ENCODE measurements at places on chromosomes 4 and X. TPM values are rescaled to one million over a fixed set of nuclear protein-coding genes. Genes with fewer than 3 reads are reported as not detected.

DNA sequence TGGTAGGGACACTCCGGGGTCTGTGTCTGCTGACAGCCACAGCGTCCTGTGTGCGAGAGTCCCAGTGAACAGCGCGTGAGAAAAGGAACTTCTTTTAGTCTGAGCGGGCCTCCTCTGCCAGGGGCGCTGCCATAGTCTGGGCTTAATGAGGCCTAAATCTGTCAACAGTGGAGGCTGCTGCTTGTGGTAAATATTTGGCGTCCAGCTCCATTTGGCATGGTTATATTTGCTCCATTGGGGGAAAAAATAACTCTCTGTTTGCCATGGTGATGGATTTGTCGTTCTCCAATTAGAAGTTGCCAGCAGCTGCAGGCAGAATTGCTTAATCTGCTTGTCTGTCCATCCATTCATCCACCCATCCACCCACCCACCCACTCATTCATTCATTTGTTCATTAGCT lies 71.4 kb upstream of the PSAPL1 start:
- peaks cover 4% of the 10 kb centered on the region for H3K4me1 ChIP-seq
- H3K27me3 ChIP-seq = peaks cover 25% of the 10 kb centered on the region
- no peak overlapping the region for H3K4me3 ChIP-seq
- no peak for DNase-seq
- H3K27ac ChIP-seq = no peak overlapping the region
- H3K36me3 ChIP-seq = no peaks in the 10 kb centered on the region

- no peaks in the 10 kb centered on the region for H3K27me3 ChIP-seq
- no peaks in the 10 kb centered on the region for H3K4me1 ChIP-seq
- no peak overlapping the region for H3K27ac ChIP-seq
- no peak overlapping the region for H3K4me3 ChIP-seq
- no peak for DNase-seq
- no peaks in the 10 kb centered on the region for H3K36me3 ChIP-seq
Measured at GRCh38 chrX:38854305-38854704, 53.0 kb downstream of the MID1IP1 start.

DNA sequence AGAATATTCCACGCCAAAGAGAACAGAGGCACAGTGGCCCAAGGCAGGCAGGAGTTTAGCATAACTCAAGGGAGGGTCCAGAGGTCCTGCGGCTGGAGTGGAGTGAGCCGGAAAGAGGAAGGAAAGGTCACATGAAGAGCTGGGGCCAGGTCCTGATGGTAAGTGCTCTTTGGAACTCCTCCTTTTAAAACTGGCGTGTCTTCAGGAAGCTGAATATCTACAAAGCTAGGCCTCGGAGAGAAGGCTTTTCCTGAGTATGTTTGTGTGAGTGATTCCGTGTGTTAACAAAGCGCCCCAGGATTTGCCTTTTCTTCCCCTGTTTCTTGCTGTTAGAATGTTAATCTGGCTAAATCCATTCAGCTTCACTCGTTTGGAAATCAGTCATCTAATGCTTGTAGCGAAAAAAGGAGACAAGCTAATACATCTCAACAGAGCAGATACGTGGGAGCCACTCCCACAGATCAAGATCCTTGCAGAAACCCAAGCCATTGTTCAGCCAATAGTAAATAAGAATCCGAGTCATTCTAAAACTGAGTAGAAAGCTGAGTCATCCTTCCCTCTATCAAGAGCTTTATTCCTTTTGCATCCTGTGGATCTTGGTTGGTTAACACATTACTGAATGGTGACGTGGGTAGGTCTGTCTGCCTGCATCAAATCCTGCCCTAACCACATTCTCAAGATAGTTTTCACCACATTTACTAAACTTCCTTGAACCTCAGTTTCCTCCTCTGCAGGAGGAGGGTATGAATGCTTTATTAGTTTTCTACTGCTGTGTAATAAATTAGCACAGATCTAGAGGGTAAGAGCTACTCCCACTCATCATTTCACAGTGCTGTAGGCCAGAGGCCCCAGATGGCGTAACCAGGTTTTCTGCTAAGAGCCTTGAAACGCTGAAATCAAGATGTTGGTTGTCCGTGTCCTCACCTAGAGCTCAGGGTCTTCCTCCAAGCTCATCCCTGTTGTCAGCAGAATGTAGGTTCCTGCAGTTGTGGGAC lies 43.2 kb upstream of the RBM47 start:
- H3K27ac ChIP-seq = peak overlapping the region; percentile 95
- no peaks in the 10 kb centered on the region for H3K27me3 ChIP-seq
- peaks cover 51% of the 10 kb centered on the region for H3K4me1 ChIP-seq
- peak overlapping the region; percentile 64 for H3K4me3 ChIP-seq

DNA sequence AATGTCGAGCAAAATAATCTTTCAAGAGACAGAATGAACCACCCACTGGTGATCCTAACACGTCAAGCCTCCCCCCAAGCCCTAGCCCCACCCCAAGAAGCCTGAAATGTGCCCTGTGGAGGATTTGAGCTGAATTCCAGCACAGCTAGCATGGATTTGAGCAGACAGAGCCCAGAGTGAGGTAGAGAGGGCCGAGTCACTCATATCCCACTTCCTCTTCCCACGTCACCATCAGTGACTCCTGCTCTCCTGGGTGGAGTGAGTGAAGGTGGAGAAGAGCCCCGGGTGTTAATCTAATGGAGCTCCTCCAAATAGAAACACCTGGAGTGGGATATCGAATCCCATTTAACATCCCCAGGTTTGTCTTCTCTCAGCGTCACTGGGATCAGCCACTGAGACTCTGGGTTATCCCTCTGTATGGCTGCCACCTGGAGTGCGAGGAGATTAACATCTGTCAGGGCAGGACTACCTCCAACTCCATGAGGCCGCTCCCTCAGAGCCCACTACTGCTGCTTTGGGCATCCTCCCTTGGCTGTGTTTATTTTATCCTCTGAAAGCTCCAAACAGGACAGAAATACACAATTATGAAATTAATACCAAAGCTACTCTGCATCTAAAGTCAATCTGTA lies 136.6 kb downstream of the NWD2 start:
- no peak for DNase-seq
- no peaks in the 10 kb centered on the region for H3K4me1 ChIP-seq
- H3K27ac ChIP-seq = no peak overlapping the region
- peaks cover 20% of the 10 kb centered on the region for H3K27me3 ChIP-seq
- no peaks in the 10 kb centered on the region for H3K36me3 ChIP-seq

GRCh38 chr4:113524096-113524495 lies 237.4 kb downstream of the CAMK2D start:
- H3K27me3 ChIP-seq = no peaks in the 10 kb centered on the region
- H3K4me1 ChIP-seq = peaks cover 12% of the 10 kb centered on the region
- no peak overlapping the region for H3K4me3 ChIP-seq
- no peak overlapping the region for H3K27ac ChIP-seq
- peaks cover 41% of the 10 kb centered on the region for H3K36me3 ChIP-seq

- no peaks in the 10 kb centered on the region for H3K36me3 ChIP-seq
- no peak overlapping the region for H3K4me3 ChIP-seq
- no peak for DNase-seq
- H3K4me1 ChIP-seq = no peaks in the 10 kb centered on the region
Measured at GRCh38 chr4:23355258-23355657, 534.6 kb downstream of the PPARGC1A start.

- no peaks in the 10 kb centered on the region for H3K36me3 ChIP-seq
- H3K4me1 ChIP-seq = no peaks in the 10 kb centered on the region
- DNase-seq = no peak
- peaks cover 45% of the 10 kb centered on the region for H3K27me3 ChIP-seq
- H3K4me3 ChIP-seq = no peak overlapping the region
Measured at GRCh38 chr4:76679691-76680090, 218.3 kb downstream of the SOWAHB start.

DNA sequence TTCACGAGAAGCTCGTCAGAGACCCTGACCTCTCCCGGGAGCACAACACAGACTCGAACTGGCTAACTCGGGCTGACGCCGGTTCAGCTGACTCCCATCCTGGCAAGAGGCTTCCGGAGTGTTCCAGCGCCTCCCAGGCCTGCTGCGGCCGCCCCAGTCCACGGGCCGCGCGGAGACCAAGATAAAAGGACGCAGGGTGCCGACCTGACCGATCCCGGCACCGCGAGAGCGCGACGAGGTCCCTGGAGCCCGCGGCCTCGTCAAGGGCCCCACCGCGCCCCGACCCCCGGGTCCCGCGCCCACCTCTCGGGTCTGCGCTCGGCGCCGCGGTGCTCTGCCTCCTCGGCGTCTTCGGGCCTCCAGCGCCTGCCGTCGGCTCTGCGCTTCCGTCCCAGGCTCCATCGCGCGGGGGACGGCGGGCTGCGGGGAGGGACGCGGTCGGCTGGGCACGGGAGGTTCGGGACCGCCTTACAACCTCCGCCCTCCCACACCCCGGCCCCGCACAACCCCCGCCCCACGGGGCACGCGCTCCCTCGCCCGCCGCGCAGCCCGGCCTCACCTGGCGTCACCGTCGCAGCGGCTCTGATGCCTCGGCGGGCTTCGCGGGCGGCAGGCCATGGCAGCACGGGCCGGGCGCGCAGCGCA lies 426 bp downstream of the SLBP start:
- H3K27me3 ChIP-seq = no peaks in the 10 kb centered on the region
- peaks cover 53% of the 10 kb centered on the region for H3K36me3 ChIP-seq
- DNase-seq = peak; percentile 67

GRCh38 chr4:120718979-120719566 lies 203.5 kb downstream of the PRDM5 start:
- no peak overlapping the region for H3K27ac ChIP-seq
- no peaks in the 10 kb centered on the region for H3K4me1 ChIP-seq
- peaks cover 21% of the 10 kb centered on the region for H3K27me3 ChIP-seq

DNA sequence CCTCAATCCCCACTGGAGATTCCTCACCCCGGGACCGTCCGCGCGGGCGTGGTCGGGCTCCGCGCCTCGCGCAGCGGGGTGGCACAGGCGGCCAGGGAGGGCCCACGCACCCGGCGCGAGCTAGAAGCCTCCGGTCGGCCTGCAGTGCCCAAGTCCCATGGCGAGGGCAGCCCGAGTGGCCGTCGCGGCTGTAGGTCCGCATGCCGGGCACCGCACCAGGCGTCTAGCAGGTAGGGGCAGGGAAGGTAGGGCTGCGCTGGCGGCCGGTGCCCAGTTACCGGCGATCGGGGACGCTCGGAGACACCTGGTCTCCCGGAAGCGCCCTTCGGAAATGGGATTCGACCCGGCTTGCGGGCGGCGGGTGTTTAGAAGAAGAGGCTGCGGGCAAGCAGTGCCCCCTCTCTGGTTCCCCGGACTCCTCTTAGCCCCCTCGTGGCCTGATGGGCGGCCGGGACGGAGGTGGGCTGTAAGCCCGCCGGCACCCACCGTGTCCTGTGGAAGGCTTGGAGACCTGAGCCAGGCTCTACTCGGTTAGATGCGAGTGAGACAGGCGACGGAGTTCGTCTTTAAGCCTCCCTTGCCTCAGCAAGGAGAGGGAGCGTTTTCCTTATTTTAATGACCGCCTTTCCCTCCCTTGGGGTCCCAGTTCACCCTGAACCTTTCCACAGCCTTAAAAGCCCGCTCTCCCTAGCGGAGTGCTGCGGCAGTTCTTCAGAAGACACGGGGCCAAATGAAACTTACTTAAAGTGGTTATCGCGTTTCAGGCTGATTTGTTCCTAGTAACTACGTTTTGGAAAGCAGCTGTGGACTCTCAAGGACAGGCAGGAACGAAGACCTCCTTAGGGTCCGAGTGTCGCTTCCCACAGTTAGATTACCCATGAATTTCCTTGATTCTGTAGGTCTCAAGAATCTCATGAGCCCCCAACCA lies 821 bp downstream of the SLITRK2 start:
- DNase-seq = no peak
- H3K27me3 ChIP-seq = peaks cover 26% of the 10 kb centered on the region
- no peak overlapping the region for H3K4me3 ChIP-seq
- no peaks in the 10 kb centered on the region for H3K4me1 ChIP-seq
- H3K36me3 ChIP-seq = peaks cover 2% of the 10 kb centered on the region

GRCh38 chr4:4388311-4388790 lies 1.4 kb downstream of the NSG1 start:
- DNase-seq = no peak
- H3K4me1 ChIP-seq = peaks cover 14% of the 10 kb centered on the region
- H3K36me3 ChIP-seq = no peaks in the 10 kb centered on the region
- peak overlapping the region; percentile 54 for H3K4me3 ChIP-seq
- H3K27ac ChIP-seq = no peak overlapping the region

GRCh38 chr4:102598762-102599374 lies 97.7 kb downstream of the NFKB1 start:
- H3K4me1 ChIP-seq = peaks cover 69% of the 10 kb centered on the region
- H3K27ac ChIP-seq = peak overlapping the region; percentile 91
- DNase-seq = no peak
- H3K36me3 ChIP-seq = peaks cover 85% of the 10 kb centered on the region
- peak overlapping the region; percentile 54 for H3K4me3 ChIP-seq
- no peaks in the 10 kb centered on the region for H3K27me3 ChIP-seq

- peaks cover 18% of the 10 kb centered on the region for H3K4me1 ChIP-seq
- peaks cover 49% of the 10 kb centered on the region for H3K36me3 ChIP-seq
- no peak overlapping the region for H3K27ac ChIP-seq
- no peak overlapping the region for H3K4me3 ChIP-seq
- DNase-seq = no peak
- no peaks in the 10 kb centered on the region for H3K27me3 ChIP-seq
Measured at GRCh38 chr4:113594231-113594556, 167.3 kb downstream of the CAMK2D start.

GRCh38 chr4:68407868-68408190 lies 39.4 kb upstream of the TMPRSS11E start:
- no peak overlapping the region for H3K27ac ChIP-seq
- H3K4me1 ChIP-seq = no peaks in the 10 kb centered on the region
- H3K4me3 ChIP-seq = no peak overlapping the region
- no peak for DNase-seq

GRCh38 chrX:45847961-45848360 lies 647.3 kb upstream of the DIPK2B start:
- H3K4me1 ChIP-seq = peaks cover 54% of the 10 kb centered on the region
- peaks cover 31% of the 10 kb centered on the region for H3K36me3 ChIP-seq
- no peaks in the 10 kb centered on the region for H3K27me3 ChIP-seq

- H3K4me3 ChIP-seq = no peak overlapping the region
- no peaks in the 10 kb centered on the region for H3K27me3 ChIP-seq
- no peak overlapping the region for H3K27ac ChIP-seq
- H3K36me3 ChIP-seq = no peaks in the 10 kb centered on the region
- no peaks in the 10 kb centered on the region for H3K4me1 ChIP-seq
- no peak for DNase-seq
Measured at GRCh38 chr4:144547678-144548298, 98.2 kb upstream of the HHIP start.

DNA sequence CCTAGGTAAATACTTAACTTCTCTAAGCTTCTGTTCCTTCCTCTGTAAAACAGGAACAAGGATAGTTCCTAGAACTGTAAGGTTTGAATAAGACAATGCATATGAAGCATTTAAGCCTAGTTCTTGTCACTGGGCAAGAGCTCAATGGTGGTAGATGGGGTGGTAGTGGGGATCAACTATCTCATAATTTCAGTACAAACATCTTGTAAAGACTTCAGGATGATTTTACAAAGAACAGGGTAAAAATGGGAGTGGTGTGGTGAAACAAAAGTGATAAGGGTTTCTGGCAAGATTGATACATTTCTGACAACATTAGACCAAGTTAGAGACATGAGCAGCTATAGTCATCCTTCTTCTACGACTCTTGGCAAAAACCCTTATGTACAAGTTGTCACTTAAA lies 137.8 kb downstream of the SCFD2 start:
- H3K36me3 ChIP-seq = peaks cover 9% of the 10 kb centered on the region
- no peak overlapping the region for H3K27ac ChIP-seq
- H3K4me1 ChIP-seq = peaks cover 6% of the 10 kb centered on the region
- no peak for DNase-seq

GRCh38 chr4:74133786-74134499 lies 24.0 kb upstream of the MTHFD2L start:
- H3K27me3 ChIP-seq = peaks cover 9% of the 10 kb centered on the region
- H3K4me1 ChIP-seq = no peaks in the 10 kb centered on the region
- H3K27ac ChIP-seq = no peak overlapping the region
- peak; percentile 63 for DNase-seq

The TEX11 gene
- total RNA-seq = not detected

The CCDC120 gene
- total RNA-seq = 7.9 TPM

The CFAP299 gene
- not detected for total RNA-seq

The MAGEA2B gene
- not detected for total RNA-seq

The PRIMPOL gene
- 21.0 TPM for total RNA-seq

The BEX4 gene
- 8.3 TPM for total RNA-seq

The SYN1 gene
- 0.15 TPM for total RNA-seq
